Effector memory CD4-positive, alpha-beta T cell (primary cell): ENCODE measurements at places on chromosomes 3 and 15.

DNA sequence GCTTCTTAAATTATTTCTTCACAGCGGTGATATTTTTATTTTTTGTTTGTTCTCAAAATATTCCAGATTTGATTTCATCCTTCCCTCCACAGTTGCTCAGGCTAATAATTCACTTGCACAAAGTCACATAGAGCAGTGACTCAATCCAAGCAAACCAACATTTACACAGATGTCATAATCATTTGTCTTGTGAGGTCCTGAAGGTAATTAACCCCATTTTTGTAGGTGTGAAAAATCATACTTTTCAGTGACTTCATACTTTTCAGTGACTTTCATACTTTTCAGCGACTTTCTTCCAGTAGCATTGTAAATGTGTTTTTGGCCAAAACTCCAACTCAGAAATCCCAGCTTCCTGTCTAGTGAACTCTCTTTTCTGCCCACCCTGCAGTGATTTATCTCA, 32.1 kb downstream of the CD200 start:
- no peak for DNase-seq

DNA sequence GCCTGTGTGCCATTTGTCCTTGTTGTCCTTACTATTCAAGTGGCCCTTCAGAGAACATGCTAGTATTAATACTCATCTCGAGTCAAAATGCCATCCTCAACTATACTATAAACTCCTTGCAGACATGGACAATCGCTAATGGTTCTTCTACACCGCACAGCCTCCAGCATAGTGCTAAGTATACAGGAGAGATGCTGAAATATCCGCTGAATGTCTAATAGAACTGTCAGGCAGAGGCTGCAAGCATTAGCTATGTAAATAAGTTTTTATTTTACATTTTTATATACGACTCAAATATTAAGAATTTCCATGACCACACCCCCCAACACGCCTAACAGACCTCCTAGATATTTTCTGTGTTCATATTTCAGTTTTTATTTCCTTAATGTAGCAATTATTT, 39.4 kb downstream of the AAGAB start:
- DNase-seq = no peak

GRCh38 chr3:130395916-130396315, 50.4 kb downstream of the COL6A5 start:
- DNase-seq = no peak

- DNase-seq = no peak
Observed at GRCh38 chr15:37824717-37825382, 109.6 kb upstream of the TMCO5A start.

DNA sequence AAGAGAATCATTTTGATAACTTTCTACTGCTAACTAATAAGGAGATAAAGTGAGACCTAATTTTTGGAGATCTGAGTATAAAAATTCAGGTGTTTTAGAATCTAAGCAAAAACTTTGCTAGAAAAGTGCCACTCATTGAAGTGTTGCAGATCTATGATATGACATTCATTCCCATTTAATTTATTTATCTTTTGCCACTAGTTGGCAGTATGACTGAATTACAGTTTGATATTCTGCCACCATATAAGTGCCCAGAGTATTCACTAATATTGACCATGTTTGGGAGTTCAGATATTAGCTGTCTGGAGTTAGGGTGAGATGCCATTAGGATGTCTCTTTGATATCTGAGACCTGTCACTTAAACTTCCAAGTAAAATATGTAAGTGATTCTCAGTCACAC, 251.3 kb upstream of the GBE1 start:
- DNase-seq = no peak

DNA sequence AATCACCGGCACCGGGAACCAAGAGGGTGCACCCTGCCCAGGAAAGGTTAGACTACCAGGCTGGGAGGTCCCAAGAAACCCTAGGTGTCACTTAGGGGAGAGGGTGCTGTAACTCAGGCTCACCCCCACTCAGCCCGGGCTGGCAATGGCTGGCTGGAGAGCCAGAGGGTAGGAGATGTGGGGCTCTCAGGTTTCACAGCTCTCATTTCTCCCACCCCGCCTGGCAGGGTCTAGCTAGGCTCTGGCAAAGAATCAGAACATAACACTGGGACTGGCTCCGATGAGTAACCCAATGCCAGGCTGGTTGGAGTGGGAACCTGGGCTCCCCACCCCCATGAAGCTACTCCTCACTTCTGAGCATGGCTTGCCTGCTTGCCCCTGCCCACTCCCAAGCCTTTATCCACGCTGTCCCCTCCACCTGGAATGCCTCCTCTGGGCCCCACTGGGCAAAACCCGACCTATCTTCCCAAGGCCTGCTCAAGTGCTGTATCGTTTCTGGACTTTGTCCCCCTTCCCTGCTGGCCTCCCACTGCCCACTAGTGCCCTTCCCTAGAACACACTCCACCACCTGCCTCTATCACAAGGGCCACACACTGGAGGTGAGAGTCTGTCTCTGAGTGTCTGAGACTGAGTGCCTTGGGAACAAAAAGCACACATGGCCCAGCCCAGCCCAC, 2.0 kb downstream of the CIB2 start:
- no peak for DNase-seq

DNA sequence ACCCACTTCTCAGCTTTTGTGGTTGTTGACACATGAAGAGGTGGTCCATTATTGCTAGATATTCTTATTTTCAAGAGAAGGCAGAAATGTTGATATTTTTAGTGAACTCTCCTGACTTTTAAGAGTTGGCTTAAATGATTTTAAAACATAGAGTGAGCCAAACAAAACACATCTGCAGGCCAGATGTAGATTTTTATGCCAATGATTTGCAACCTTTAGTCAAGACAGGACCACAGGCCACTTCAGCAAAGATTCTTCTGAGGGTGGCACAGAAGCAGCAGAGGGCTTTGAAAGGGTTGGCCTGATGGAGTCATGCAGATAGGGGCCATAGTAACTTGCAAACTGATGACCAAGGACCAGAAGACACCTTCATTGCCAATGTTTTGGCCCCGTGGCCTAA, 276.5 kb upstream of the P2RY1 start:
- no peak for DNase-seq

- no peak for DNase-seq
Observed at GRCh38 chr3:56291244-56291680, 177.0 kb downstream of the ERC2 start.

- no peak for DNase-seq
Observed at GRCh38 chr15:87929841-87930240, 326.7 kb downstream of the NTRK3 start.

DNA sequence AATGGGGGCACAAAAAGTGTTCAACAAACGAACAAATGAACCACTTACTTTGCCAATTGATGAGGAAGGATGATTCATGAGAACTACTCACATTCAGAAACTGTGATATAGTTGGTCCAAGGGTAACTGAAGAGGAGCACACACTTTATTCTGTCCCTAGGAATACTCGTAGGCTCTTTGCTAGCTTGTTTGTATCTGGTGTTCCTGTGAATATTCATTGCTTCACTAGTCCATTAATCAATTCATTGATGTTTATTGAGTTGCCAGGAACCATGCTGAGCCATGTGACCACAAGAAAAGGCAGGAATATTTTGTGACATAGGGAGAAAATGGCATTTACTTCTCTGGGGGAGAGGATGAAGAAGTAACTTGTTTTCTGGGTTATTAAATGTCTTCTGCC, 338.3 kb downstream of the IL20RB start:
- DNase-seq = no peak

GRCh38 chr15:91652610-91653207, 200.8 kb upstream of the SLCO3A1 start:
- no peak for DNase-seq

DNA sequence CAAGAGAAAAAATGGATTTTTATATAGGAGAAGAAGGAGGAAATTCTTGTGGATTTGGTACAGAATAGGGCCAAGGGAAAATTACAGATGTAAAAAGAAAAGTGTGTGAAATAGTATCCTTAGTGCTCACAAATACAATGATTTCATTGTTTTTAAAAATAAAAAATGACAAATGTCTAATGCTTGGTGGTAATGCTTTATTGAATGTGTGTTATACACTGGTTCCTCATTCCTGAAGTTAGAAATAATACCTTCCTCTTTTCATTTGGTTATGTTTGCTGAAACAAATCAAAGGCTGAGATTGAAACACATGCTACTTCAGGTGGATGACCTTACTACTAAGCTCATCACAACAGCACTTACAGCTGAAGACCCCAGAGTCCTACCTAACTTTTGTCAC, 37.7 kb upstream of the CCR2 start:
- DNase-seq = no peak

- no peak for DNase-seq
Observed at GRCh38 chr3:61961900-61962299, 400.5 kb downstream of the PTPRG start.

GRCh38 chr3:139519998-139520737, 19.4 kb downstream of the RBP1 start:
- DNase-seq = no peak

GRCh38 chr15:69323893-69324430, 25.2 kb downstream of the PAQR5 start:
- no peak for DNase-seq

DNA sequence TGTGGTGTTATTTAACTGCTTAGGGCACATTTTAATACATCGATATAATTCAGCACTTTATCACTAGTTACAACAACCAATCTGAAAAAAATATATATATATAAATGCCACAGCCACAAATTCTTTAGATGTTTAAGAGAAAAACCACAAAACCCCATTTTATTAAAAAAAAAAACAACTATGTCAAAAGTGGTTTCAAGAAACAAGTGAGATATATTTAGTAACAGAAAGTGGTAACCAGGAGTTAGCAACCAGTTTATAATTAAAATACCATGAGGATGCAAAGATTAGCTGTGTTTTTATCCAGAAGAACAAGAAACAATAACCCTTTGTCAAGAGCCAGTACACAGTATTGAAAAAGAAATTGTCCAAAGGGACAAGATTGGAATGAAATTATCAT, 14.8 kb upstream of the DIPK2A start:
- DNase-seq = no peak

DNA sequence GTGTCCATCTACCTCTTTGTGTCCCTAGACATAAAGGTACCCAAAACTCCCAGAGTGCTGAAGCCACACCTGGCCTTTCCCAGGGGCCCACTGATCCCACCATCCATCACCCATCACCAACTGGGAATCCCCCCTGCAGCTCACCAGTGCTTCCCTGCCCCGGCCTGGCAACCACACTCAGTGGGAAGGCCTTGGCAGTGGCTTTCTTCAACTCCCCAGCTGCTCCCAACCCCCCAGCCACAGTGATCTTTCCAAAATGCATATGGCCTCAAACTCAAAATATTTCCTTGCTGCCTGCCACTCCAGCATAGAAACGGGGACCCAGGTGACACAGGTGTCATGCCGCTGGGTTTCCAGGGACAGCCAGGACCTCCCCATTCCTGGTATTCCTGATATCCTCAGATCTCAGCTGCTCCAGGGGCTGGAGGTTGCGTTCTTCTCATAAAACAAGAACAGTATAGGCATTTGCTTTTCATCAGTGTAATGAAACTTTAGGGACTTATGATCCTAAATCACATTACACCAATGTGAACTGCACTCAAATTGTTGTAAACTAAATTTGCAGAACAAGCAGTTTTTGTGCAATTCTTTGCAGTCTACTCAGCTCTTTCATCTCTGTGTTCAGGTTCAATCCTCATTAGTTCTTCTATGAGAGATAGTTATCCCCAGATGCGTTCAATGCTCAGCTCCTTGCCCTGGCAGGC, 1.3 kb downstream of the OCA2 start:
- DNase-seq = no peak

- DNase-seq = no peak
Observed at GRCh38 chr15:33671456-33671855, 296.8 kb upstream of the CHRM5 start.

GRCh38 chr3:55118451-55118850, 190.6 kb upstream of the LRTM1 start:
- no peak for DNase-seq

GRCh38 chr15:99168601-99169580, 64.0 kb downstream of the SYNM start:
- DNase-seq = no peak

- DNase-seq = no peak
Observed at GRCh38 chr15:94294556-94294955, 63.2 kb downstream of the MCTP2 start.

- no peak for DNase-seq
Observed at GRCh38 chr3:100419406-100419805, 18.1 kb downstream of the LNP1 start.

- peak; percentile 64 for DNase-seq
Observed at GRCh38 chr3:124761250-124761796, 31.1 kb downstream of the UMPS start.

- no peak for DNase-seq
Observed at GRCh38 chr15:99279827-99280226, 28.5 kb downstream of the LRRC28 start.

GRCh38 chr3:16059081-16059537, 115.4 kb upstream of the GALNT15 start:
- DNase-seq = no peak

- no peak for DNase-seq
Observed at GRCh38 chr3:115513416-115513800, 109.9 kb upstream of the GAP43 start.

DNA sequence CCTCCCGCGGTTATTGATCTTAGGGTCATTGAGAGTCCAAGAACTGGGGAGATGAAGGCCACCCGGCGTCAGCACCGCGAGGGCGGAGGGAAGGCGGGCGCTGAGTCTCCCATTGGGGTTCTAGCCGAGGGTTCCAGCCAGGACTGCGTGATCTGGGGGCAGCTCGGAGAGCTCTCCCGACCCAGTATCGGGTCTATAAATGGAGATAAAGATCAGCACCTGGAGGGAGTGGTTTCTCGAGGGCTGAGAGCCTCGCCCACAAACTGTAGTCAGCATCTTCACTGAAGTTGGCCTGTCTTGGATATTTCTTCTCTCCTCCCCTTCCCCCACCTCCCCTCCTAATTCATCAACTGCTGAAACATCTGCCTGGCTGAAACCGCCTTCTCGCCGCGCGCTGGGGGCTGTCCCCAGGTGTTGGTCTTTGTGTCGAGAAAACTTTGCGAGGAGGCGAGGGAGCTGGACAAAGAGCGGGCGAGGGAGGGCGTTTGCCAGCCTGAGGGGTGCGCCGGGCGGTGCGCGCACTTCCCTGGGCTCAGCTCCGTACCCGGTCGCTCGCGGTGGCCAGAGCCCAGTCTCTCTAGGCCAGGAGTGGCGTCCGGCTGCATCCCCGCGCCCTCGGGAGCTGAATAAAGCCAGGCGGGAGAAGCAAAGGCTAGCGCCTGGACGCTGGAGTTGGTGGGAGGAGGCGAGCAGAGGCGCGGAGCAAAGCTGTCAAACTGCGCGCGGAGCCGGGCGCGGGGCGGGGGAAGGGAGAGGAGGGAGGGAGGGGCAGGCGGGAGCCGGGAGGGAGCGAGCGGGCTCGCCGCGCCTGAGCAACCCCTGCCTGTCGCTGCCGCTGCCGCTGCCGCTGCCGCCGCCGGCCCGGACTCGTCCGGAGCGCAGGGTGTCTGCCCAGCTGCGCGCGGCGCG, at the start of gene ST8SIA2:
ST8SIA2 (plus strand) TSS at position 811 of the 909 bp plus-strand sequence. CDS start 184 bp downstream, outside the sequence.
- DNase-seq = no peak
